ENCODE measurements at places on chromosomes 7 and 10.

DNA sequence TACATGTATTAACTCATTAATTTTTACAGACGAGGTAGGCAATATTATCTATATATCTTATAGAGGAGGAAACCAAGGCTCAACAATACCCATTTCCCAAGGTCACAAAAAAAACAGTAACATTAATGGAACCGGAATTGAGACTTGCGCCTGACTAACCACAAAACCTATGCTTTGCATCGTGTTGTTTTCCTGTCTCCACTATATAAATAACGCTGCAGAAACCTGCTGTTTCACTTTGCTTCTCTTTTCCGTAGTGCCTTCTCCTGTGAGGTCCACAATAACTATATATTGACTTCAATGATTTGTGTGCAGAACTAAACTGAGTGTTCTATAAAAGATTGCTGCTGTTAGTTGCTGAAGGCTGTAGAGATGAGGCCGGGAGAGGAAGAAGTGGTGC, 97.7 kb upstream of the RPA3 start:
- peak; percentile 16 for DNase-seq

DNA sequence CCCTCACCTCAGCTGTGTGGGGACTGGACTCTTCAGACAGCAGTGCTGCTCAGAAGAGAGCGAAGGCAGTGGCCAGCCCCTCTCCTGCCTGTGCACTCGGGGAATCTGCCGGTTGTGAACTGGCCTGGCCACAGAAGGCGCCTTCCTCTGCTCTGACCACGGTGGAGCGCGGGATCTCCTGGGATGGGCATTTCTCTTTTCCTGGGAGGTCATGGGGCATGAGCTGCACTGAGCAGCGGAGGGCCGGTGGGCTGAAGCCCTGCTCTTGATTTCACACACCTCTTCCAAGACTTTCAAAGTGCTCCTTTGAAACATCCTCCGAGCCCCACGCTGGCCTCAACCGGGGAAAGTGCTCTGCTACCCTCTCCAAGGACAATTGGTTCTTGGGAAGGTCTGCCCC, 125.6 kb upstream of the FAM20C start:
- no peak for DNase-seq

- DNase-seq, result no peak
Measured at GRCh38 chr10:5479481-5480161, 19.7 kb downstream of the CALML5 start.

DNA sequence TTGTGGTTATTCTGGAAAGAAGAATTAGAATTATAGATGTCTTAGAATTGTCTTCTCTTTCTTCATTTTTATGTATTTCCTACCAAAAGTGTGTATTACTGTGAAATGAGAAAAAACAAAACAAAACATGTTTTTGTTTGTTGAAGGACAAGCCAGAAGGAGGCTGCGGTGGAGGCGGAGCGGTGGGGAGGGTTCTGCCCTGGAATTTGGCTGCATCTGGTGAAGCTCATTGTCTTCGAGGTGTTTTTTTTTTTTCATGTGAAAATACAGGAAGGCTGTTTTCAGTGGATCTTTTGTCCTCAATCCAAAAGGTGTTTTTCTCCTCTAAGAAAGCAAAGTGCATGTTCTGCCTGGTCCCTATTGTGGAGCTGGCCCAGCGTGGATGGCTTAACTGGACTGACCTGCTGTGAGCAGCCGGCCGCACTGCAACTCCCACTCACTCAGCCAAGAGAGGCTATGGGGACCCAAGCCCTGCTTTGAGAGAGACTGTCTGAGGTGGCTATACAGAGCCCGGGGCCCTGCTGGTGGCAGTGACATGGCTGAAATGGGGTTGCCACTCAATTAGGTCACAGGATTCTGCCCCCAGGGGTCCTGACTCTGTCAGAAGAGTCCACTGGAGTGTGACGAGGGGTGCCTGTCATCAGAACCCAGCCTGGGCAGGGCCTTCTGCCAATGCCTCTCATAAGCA, 184.9 kb upstream of the MKI67 start:
- no peak for DNase-seq

All from globus pallidus (tissue), 1 donor.